Bone marrow (tissue), 2 donors: ENCODE measurements at places on chromosomes 3 and 15.

DNA sequence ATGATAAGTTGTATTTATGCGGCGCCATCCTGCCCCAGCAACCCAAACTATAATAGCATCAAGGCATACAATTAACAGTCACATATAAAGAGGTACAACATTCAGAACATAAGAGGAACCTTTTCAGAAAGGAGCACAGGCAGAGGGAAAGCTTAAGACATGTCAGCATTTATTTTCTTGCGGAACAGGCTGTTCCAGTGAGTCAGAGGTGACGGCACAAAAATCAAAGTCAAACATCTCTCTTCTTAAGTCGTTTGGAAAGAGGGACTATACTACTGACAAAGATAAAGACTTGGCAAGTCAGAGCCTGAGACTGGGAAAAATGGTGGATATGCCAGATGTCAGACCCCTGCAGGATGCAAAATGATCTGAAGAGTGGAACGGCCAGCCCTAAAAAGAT is 128.4 kb downstream of the CTNNB1 start:
- no peak for DNase-seq

- no peak for DNase-seq
These were observed 33.9 kb upstream of the SLC41A3 start for GRCh38 chr3:126117786-126118185.

DNA sequence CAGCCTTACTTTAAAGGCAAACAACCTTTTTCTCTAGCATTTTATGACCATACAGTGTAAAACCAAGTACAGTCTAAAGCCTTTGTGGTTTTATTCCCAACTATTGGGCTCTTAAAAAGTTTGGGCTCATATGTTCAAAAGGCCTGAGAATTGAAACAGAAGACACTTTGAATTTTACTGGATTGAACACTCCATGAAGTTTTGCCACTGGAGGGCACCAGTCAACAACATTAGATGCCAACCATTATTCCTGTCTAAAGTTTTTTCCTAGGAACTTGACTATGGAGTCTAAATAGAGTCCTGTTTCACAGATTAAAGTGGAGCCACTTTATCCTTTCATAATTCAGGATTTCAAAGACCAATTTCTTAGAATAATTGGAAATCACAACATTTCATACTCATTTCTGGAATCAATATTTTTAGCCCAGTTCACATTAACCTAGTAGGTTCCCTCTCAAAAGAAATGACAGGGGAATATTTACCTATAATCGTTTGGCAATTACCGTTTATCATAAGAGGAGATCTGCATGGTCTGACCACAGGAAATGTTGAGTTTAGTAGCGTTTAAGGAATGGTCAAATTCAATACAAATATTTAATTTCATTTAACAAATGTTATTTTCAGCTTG is 244.1 kb upstream of the PDZRN3 start:
- DNase-seq, result no peak

DNA sequence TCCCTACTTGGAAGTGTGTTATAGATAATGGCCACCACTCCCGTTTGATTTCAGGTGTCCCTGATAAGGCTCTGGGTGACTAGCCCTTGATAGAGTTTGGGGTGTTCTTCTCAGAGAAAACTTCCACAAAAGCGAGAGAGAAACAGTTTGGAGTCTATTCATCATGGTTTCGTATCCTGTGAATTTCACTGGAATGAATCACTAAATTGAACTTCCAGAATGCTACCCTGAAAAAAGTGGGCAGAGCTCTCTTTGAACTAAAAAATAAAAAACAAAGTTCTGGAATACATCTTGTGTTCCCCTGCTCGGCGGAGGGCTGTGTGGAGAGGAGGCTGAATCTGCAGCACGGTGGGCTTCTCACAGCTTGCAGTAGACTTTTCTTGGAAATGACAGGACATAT is 52.8 kb upstream of the FAM98B start:
- DNase-seq, result no peak

- DNase-seq, result no peak
These were observed 54.5 kb upstream of the C3orf80 start for GRCh38 chr3:160170409-160171370.

DNA sequence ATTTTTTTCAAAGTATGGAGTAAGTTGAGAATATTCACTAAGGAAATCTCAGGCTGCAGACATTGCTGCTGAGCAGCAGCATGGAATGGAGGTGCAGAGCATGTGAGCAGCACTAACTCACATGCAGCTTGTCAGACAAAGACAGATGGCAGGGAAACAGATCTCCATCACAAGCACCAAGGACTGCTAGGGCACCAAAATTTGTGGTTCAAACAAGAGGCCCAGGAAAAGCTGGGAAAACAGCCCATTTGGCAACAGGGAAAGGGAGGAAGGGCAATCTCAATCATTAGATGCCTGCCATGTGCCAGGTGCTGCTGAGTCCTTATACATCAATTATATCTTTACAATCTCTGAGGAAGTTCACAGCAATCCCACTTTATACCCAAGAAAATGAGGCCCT is 47.2 kb upstream of the EIF1B start:
- DNase-seq, result no peak

DNA sequence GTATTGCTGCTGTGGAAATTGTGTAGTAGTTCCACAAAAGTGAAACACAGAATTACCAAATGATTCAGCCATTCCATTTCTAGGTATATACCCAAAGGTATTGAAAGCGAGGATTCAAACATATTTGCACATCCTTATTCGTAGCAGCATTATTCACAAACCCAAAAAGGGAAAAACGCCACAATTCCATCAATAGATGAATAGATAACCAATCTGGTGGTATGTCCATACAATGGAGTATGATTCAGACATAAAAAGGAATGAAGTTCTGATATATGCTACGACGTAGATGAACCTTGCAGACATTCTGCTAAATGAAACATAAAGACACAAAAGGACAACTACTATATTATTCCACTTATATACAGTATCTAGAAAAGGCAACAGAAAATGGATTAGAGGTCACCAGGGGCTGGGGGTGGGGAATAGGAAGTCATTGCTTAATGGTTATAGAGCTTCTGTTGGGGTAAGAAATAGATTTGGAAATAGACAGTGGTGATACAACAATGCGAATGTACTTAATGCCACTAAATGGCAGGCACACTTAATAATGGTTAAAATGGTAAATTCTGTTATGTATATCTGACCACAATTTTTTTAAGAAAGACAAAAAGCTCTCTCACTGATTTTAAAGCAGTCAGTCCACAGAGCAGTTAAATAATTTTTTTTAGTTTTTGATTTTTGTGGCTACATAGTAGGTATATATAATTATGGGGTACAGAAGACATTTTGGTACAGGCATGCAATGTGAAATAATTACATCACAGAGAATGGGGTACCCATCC is 51.8 kb upstream of the PSMD6 start:
- DNase-seq, result no peak

GRCh38 chr3:129793319-129793718 is 100.2 kb downstream of the TMCC1 start:
- DNase-seq, result no peak
